ENCODE measurements at places on chromosomes 3 and 15. TPM values are rescaled to one million over a fixed set of nuclear protein-coding genes. Genes with fewer than 3 reads are reported as not detected.

PEX5L gene
- total RNA-seq = 14.6 TPM

MOBP gene
- total RNA-seq = 0.32 TPM

VIPR1 gene
- total RNA-seq = 0.15 TPM

TGM5 gene
- 0.50 TPM for total RNA-seq

SEMA3F gene
- 3.1 TPM for total RNA-seq

GOLGA8S gene
- total RNA-seq = 0.13 TPM

MASP1 gene
- 0.63 TPM for total RNA-seq

CCDC191 gene
- 7.5 TPM for total RNA-seq

CD200R1 gene
- 0.06 TPM for total RNA-seq

KCNMB2 gene
- total RNA-seq = 2.0 TPM
